ENCODE measurements at places on chromosomes 3 and 15. TPM values are rescaled to one million over a fixed set of nuclear protein-coding genes. Genes with fewer than 3 reads are reported as not detected.

- DNase-seq = no peak
Measured at GRCh38 chr3:62335196-62335595, 38.2 kb downstream of the FEZF2 start.

The FEZF2 gene
- not detected for polyA plus RNA-seq

GRCh38 chr3:184135911-184136260, 728 bp downstream of the EIF2B5 start:
- DNase-seq = no peak

GRCh38 chr15:52924630-52925029, 134.5 kb upstream of the ONECUT1 start:
- no peak for DNase-seq

The EHHADH gene
- 31.3 TPM for polyA plus RNA-seq

The NLGN1 gene
- polyA plus RNA-seq = 2.1 TPM

The NAALADL2 gene
- polyA plus RNA-seq = 21.3 TPM

The NKIRAS1 gene
- polyA plus RNA-seq = 20.1 TPM

DNA sequence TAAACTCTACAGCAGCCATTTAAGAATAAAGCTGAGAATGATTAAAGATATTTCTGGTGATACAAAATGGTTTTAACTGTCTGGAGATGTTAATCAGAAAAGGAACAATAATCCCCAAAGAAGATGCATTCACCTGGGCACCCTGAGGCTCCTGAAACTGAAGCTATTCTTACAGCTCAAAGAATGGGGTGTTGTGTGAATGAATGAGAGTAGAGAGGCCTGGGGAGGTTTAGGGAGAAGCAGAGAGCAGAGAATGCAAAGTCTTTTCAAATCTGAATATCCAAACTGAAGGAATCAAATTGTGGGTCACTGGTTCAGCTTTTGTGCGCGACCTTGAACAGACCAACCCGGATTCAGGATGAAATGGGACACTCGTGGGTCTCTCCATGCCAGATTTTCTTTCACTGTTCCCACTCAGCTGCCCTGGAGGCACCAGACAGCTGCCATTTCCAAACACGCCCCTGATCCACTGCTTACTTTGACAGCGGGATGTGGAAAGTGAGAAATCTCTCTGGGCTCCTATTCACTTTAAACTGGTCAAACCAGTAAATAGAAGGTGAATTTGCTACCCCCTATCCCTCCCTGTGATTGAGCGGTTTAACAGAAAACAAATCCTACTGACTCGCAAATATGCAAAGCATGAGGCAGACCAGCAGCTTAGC, 485.5 kb upstream of the THBS1 start:
- no peak for DNase-seq

- DNase-seq = no peak
Measured at GRCh38 chr3:111738790-111739189, 120.3 kb upstream of the PHLDB2 start.

The ATXN7 gene
- 28.6 TPM for polyA plus RNA-seq

The CMSS1 gene
- polyA plus RNA-seq = 37.1 TPM

The CNTN4 gene
- 28.0 TPM for polyA plus RNA-seq

The SLC28A2 gene
- 0.46 TPM for polyA plus RNA-seq

- DNase-seq = no peak
Measured at GRCh38 chr3:190019006-190019405, 101.7 kb downstream of the P3H2 start.

The ADAMTS9 gene
- polyA plus RNA-seq = 192 TPM

GRCh38 chr15:58159827-58160386, 21.7 kb downstream of the AQP9 start:
- DNase-seq = no peak

- DNase-seq = no peak
Measured at GRCh38 chr15:82176542-82176941, 86.0 kb downstream of the EFL1 start.

DNA sequence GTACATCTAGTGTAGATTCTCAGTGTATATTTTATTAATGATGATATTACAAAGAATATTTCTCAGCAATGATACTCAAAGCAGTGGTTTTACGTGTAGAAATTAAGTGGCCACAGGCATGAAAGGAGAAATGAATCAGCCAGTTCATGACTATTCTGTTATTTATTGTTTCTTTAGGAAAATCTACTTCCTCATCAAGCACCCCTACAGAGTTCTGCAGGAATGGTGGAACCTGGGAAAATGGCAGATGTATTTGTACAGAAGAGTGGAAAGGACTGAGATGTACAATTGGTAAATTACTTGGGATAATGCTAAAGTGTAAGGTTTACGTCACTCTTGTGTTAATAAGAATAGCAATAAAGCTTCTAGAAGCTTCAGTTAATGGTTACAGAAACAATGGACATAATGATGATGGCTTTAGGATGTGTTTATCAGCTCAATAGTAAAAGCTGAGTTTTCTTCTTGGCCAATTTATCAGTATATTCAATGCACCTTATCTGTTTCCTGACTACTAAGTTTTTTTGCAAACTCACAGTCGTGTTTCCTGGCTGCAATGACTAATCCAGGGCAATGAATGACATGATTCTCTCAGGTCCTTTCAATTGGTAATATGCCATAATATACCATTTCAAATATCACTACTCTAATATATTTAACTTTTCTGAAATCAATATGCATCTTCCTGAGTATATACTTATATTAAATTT, 20.2 kb downstream of the ADGRG7 start:
- DNase-seq = no peak

The GRK7 gene
- polyA plus RNA-seq = 0.13 TPM
